ENCODE measurements at places on chromosomes 1 and 21.

- DNase-seq: no peak
These were observed 10.9 kb downstream of the NR5A2 start for GRCh38 chr1:200038325-200038980.

- DNase-seq: no peak
These were observed 1.5 kb downstream of the ITSN1 start for GRCh38 chr21:33643658-33644311.

- DNase-seq: no peak
These were observed 9.4 kb downstream of the PROX1 start for GRCh38 chr1:213997038-213997771.

GRCh38 chr21:15947677-15948076 is 217.9 kb downstream of the USP25 start:
- DNase-seq: no peak

GRCh38 chr1:173476665-173477285 is 360 bp upstream of the PRDX6 start:
- peak; percentile 79 for DNase-seq

DNA sequence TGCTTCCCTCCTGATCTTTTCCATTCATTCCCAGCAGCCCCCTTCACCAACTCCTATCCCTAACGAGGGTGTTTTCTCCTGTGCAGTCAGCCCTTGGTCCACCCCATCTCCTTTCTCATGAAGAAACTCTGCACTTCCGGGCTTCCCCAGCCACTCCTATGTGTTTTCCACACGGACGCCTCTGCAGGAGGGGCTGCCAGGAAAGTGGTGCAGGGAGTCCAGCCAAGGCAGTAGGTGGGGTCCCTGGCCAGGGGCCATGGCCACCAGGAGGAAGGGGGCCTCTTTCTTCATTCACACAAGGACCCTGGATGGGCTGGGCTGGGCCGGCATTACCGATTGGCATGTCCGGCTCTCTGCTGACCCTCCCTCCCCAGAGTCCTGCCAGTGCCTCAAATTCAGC is 72.8 kb upstream of the EFHD2 start:
- no peak for DNase-seq

DNA sequence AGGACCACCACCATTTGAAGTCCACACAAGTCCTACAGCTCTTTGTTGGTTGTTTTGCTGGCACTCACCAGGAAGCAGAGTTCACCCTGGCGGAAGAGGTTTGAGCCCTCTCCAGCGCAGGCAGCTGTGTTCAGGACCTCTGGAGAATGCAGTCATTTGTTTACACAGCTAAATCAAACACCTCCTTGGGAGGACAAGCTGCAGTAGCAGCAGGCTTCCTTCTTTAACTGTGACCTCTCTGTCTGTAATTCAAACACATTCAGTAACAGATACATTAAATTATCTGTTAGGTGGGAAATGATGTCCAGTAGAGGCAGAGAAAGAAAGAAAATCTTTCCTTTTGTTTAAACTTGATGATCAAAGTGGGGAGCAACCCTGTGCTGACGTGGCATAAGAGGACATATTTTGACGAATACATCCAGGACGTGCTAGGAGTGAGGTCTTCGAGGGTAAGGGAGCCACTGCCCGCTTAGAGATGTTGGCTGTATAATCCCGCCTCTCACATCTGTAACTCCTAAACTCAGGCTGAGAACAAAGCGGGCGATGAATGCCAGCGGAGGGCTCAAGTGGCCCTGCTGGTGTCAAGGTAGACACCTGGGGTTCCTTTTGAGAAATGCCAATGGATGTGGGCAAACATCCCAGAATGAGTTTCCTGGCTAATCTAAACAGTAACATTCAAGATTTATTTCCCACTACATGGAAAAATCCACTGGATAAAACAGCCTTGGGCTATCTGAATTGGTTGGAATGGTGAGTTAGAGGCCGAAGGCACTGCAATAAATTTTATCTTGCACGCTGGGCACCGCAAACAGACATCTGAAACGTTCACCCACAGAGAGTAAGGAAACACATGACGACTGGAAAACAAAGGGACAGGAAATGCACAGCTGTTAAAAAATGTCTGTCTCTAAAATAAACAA is 51.7 kb downstream of the ABCA4 start:
- DNase-seq: no peak

- no peak for DNase-seq
These were observed 774 bp upstream of the ABL2 start for GRCh38 chr1:179230251-179230650.

GRCh38 chr1:21270086-21270689 is 20.1 kb downstream of the ECE1 start:
- peak; percentile 32 for DNase-seq

GRCh38 chr1:58580186-58580585 is 3.1 kb upstream of the TACSTD2 start:
- no peak for DNase-seq

- DNase-seq: no peak
These were observed 38.2 kb downstream of the JUN start for GRCh38 chr1:58745666-58746065.

- no peak for DNase-seq
These were observed 23.5 kb downstream of the CYP4B1 start for GRCh38 chr1:46822248-46822826.

GRCh38 chr1:245091171-245091621 is 63.6 kb upstream of the KIF26B start:
- no peak for DNase-seq

- no peak for DNase-seq
These were observed 356.8 kb upstream of the B3GALT2 start for GRCh38 chr1:193543259-193543658.

GRCh38 chr1:213264531-213264930 is 213.5 kb downstream of the RPS6KC1 start:
- no peak for DNase-seq

DNA sequence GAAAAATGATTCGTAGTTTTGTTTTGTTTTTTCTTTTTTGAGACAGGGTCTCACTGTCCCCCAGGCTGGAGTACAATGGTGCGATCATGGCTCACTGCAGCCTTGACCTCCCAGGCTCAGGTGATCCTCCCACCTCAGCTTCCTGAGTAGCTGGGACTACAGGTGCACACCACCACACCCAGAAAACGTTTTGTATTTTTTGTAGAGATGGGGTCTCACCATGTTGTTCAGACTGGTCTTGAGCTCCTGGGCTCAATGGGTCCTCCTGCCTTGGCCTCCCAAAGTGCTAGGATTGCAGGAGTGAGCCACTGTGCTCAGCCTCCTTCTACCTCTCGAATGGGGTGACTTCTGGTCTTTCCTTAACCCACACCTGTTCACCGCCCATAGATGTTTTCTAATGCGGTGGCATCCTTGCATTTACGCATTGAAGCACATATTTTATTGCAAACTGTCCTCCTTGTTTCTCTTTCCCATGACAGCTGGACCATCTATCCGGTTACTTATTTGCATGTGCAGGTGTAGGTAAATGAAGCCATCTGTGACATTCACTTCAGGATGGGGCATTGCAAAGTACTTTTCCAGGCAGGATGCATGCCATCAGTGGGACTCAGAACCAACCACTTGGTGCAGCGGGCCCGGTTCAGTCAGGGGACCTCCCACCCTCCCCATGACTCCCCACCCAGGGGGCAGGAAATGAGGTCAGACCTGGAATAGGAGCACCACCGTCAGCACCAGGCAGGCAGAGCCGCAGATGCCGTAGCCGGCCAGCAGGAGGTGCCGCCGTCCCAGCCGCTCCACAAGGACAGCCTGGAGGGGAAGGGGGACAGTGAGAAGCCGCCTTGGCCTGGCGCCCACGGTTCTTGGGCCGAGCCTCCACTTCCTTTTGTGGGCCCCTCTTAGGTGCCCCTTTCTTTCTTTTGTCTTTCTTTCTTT is 16.5 kb downstream of the SLC2A7 start:
- no peak for DNase-seq

- no peak for DNase-seq
These were observed 39.6 kb downstream of the PDE4B start for GRCh38 chr1:65832296-65832695.

GRCh38 chr21:35925497-35925896 is 134.8 kb downstream of the SETD4 start:
- no peak for DNase-seq

DNA sequence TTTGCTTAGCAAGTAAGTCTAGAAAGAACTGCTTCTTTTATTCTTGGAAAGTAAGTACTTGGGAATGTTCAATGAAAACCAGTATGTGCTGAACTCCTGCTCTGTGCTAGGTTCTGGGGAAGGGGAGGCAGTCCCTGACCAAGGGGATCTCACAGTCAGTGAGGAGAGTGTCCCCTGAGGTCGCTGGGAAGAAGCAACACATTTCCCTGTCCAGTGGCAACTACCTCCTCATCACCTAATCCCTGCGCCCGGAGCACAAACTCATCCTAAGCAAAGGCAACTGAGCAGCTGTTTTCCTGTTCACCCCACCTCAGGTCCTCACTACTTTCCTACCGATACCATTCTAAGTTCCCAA is 61.7 kb upstream of the ANGPTL1 start:
- DNase-seq: no peak

GRCh38 chr1:68178821-68179490 is 53.4 kb downstream of the WLS start:
- DNase-seq: no peak

- DNase-seq: no peak
These were observed 68.9 kb upstream of the PARP1 start for GRCh38 chr1:226476648-226477319.

DNA sequence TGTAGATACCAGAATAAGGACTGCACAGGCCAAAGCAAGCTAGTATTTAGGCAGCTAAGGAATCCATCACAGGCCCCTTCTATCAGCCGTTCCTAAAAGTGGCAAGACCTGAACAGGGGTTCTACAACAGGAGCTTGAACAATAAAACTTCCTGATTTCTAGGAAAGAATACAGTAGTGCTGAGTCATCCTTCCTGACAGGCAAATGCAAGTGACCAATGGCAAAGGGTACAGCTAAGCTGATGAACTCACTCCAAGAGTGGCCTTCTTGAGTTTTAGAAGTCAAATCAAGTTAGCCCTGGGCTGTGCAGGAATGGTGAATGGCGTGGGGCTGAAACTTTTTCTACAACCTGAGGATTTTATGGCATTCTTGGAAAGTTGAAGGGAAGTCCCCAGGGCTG is 112.9 kb downstream of the GREM2 start:
- DNase-seq: no peak

- no peak for DNase-seq
These were observed 47.2 kb downstream of the PRRC2C start for GRCh38 chr1:171532520-171532919.
